ENCODE measurements at places on chromosomes 11 and 22.

GRCh38 chr22:17214416-17215043, 4.7 kb downstream of the ADA2 start:
- no peak for DNase-seq

- DNase-seq, result no peak
These were observed 52.2 kb downstream of the PRDM10 start for GRCh38 chr11:129950101-129951091.

DNA sequence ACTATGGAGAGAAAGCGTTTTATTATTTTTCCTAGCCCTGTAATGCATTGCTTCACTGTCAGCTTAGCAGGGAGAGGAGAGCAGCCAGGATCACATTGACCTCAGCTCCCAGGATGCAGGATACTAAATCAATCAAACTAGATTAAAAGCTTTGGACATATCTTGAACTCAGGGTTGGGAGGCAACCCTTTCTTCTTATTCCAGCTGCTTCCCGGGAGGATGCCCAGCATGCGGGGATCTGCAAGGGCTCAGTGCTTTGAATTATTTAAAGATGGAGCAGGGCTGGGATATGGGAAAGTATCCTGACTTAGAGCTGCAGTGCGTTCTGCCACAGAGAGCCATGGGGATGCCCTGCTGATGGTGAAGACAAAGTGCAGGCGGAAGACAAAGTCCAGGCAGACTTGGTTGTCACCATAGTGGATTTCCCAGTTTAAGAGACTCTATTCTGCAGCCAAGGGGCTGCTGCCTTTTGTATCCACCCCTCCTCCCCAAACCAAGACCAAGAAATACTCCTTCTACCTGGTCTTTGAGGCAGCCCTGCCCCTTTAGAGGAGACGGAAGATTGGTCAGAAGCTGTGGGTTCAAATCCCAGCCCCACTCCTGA, 1035.0 kb downstream of the TBC1D22A start:
- no peak for DNase-seq

GRCh38 chr11:30147293-30147692, 83.5 kb upstream of the FSHB start:
- no peak for DNase-seq

GRCh38 chr22:26276529-26277160, 107.4 kb downstream of the SEZ6L start:
- no peak for DNase-seq

- peak; percentile 23 for DNase-seq
These were observed 14.3 kb upstream of the FGF19 start for GRCh38 chr11:69718147-69718546.

- DNase-seq, result no peak
These were observed 1.3 kb downstream of the MPPED1 start for GRCh38 chr22:43412808-43413795.

GRCh38 chr11:57815476-57815875, 53.9 kb downstream of the CTNND1 start:
- DNase-seq, result no peak

DNA sequence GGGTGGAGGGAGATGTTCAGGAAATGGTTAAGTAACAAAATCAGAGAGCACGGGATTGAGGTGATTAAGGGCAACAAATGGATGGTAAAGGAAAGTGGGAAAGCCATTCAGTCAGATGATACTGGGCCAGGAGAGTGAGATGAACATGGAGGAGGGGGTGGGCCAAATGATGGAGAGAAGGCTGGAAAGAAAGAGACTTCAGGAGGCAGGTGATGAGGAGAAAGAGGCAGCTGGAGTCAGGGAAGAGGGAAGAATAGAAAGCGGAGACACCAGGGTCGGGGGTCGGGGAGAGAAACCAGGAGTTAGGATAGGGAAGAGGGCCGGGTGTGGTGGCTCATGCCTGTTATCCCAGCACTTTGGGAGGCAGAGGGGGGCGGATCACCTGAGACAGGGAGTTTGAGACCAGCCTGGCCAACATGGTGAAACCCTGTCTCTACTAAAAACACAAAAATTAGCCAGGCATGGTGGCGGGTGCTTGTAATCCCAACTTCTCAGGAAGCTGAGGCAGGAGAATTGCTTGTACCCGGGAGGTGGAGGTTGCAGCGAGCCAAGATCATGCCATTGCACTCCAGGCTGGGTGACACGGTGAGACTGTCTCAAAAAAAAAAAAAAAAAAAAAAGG, 4.7 kb upstream of the KDM2A start:
- no peak for DNase-seq

DNA sequence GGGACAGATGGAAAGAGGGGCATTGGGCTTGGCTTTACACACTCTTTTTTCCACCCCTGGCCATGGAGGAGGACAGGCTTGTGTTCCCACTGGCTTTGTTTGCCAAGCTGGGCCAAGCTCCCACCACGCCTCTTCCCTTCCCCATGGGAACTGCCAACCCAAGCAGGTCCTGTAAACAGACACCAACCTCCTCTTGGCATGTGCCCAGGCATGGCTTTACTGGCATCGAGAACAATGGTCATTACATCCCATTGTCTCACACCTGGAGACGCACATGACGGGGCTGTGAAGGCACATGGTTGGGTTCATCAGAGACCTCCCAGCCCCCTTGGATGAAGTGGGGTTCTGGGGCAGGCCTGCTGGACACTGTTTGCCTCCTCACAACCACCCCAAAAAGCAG, 11.7 kb downstream of the SEC14L3 start:
- DNase-seq, result no peak

- DNase-seq, result no peak
These were observed 360.2 kb downstream of the CADM1 start for GRCh38 chr11:115144014-115144413.

- no peak for DNase-seq
These were observed 139.3 kb downstream of the CADM1 start for GRCh38 chr11:115364896-115365295.

DNA sequence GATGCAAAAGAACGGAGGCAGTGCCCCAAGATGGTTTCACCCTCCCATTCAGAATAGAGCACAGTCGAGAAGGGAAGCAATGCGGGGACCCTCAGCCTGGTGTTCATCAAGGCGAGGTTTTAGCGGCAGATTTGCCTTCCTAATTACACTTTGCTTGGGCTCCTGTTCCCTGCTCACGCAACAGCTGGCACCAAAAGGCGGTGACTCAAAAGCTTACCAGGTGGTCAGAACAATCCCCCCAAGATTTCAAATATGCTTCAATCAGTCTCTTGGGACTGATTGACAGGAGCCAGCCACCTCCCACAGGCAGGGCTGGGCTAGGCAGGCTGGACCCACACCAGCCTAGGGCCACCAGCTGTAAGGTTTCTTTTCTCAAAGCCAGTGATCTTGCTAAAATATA, 14.2 kb downstream of the IGSF9B start:
- DNase-seq, result no peak

DNA sequence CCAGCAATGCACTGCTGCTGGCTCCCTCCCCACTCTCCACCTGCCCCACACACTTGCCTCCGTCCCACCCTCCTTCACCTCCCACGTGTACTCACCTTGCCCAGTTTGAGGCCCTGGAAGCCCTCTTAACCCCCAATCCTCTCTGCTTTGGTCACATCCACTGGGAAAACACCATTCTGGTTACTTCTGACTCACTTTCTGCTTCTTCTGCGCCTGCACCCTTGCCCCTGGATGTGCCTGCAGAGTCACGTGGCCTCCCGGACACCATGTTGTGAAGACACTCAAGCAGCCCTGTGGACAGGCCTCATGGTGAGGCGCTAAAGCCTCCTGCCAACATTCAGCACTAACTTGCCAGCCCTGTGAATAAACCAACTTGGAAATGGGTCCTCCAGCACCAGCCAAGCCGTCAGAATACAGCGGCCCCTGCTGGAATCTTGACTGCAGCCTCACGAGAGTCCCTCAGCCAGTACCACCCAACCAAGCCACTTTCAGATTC, 2.6 kb upstream of the NAALADL1 start:
- DNase-seq, result no peak

DNA sequence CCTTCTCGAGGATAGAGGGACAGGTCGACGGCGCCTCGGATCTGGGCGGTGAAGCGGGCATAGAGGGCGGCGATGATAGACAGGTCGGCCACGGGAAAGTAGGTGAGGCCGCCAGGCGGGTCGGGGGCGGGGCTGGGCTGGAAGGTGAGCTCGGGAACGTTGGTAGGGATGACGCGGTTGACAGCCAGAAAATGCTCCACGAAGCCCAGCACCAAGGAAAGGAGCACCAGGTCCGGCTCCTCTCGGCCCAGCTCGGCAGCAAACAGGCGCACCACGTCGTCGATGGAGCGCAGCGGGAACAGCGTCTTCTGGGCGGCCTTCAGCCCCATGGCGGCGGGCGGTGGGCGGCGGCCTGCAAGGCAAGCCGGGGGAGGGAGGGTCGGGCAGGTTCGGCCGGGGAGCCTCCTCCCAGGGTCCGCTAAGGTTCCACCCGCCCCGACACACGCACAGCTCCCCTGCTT, 540 bp downstream of the MEN1 start:
- no peak for DNase-seq

GRCh38 chr11:59943997-59944714, 5.9 kb downstream of the OOSP1 start:
- DNase-seq, result no peak

DNA sequence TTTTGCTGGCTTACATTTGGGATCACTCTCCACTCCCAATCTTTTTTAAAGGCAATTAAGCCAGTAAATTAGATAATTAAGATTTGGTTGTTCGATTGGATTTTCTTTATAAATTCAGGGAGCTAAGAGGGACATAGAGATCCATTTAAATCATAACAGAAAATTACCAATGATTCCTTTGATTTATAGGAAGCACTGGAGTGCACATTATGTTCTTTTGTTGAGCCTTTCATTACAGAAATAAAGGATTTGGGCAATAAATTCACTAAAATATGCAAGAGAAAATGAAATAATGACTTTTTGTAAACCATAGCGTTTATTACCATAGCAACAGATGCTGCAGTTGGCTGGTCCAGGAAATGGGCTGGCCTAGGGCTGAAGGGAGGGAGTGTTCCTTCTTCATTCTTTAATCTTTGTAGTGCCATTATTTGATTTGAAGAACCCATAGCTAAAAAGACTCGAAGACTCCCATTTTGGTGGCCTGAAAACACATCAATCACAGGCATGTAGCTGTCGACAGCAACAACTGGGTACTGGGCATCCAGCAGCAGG, 73.0 kb downstream of the C2CD3 start:
- no peak for DNase-seq

- DNase-seq, result no peak
These were observed 125.8 kb downstream of the DCDC1 start for GRCh38 chr11:31243706-31244105.

DNA sequence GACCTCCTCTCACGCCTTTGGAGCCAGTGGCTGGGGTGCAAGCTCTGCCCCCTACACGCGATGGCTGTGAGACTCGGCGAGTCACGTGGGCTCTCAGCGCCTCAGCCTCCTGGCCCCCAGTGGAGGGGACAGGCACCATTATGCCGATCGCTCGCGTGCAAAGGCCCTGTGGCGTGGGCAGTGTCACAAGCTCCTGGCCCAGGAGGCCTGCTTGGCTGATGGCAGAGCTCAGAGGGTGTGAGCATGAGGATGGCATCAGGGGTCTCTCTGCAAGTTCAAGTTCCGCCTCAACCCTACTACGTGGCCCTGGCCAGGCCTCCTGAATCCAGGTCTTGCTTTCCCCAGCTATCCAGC, 90.8 kb upstream of the KCNQ1OT1 start:
- DNase-seq, result no peak

DNA sequence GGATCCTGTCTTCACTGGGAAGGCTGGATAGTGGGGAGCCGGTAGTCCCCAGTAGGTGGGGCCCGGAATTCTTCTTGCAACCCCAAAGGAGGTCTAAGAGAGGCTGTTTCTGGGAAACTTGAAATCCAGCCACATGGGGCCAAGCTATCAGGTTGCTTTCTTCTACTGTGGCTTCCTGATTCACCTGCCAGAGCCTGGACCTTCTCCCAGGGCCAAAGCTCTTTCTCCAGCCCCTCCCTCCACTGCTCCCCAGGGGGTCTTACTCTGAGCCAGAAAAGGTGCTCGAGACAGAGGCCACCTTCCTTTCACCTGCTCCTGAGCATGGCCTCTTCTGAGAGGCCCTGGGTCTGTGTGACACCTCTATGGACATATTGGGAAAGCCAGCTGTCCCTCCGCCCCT, 9.1 kb downstream of the TST start:
- DNase-seq, result no peak

- DNase-seq, result peak; percentile 21
These were observed 2.0 kb upstream of the LARGE1 start for GRCh38 chr22:33922349-33922681.

- DNase-seq, result peak; percentile 77
These were observed 15.6 kb upstream of the MFNG start for GRCh38 chr22:37501610-37502341.

DNA sequence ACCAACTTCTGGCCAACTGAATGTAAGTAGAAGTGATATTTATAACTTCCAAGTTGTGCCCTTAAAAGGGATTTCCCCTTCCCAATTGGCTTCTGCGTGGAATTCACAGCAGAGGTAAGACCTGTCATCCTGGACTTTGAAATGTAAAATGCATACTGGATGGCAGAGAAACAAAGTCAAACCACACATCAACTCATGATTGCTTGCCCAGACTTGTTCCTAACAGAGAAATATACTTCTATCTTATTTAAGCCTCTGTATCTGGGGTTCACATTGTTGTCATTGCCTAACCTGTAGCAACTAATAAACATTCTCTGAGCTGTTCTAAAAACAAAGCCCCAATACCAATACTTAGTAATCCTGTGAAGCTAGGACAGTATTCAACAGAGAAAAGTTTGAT, 6.2 kb downstream of the ME3 start:
- no peak for DNase-seq

DNA sequence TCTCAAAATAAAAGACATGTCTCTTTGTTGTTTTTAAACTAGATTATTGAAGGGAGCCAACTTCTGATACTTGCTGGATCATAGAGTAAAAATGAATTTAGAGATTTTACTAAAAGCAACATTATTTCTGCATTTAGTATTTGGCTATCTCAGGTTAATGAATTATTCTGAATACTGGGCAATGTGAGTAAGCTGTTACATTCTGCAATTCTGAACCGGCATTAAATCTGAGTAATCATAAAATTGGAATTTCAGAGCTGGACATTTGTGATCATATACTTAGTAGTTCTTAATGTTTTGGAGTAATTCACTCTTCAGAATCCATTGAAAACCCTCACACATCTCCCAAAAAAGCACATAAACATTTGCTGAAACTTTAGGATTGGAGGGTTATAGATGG, 11.5 kb downstream of the POLD3 start:
- DNase-seq, result no peak

GRCh38 chr11:67484847-67485311, 2.1 kb downstream of the AIP start:
- DNase-seq, result no peak

DNA sequence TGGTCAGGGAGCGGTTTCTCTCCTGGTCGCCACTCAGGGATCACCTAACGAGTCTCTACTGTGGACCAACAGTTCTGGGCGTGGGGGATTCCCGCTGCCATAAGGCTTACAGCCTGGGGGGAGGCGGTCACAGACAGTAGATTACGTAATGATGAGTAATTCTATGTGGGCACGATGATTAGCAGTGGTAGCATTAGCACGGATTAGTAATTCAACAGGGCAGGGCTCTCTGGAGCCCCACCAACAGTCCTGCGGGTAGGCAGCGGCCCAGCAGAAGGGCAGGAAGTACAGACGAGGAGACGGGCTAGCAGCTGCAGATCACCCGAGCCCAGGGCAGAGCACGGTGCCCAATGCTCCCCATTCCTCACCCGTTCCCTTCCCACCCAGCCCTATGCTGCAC, 3.6 kb downstream of the SHISAL1 start:
- peak; percentile 92 for DNase-seq

- DNase-seq, result no peak
These were observed 7.3 kb downstream of the DENND6B start for GRCh38 chr22:50319503-50319951.

GRCh38 chr11:96028746-96029145, 104.8 kb upstream of the MTMR2 start:
- DNase-seq, result no peak

GRCh38 chr11:86488553-86488952, 113.9 kb downstream of the CCDC81 start:
- DNase-seq, result no peak

All from brain microvascular endothelial cell (primary cell).